Hindlimb muscle (tissue), 1 donor: ENCODE measurements at places on chromosomes 12 and 14. TPM values are rescaled to one million over a fixed set of nuclear protein-coding genes. Genes with fewer than 3 reads are reported as not detected.

Gene ACOT6
- polyA plus RNA-seq, result 0.19 TPM

- DNase-seq, result no peak
Measured at GRCh38 chr12:42660968-42661937, 71.7 kb upstream of the PRICKLE1 start.

- DNase-seq, result no peak
Measured at GRCh38 chr14:59274991-59275391, 86.5 kb downstream of the DAAM1 start.

Gene AQP6
- polyA plus RNA-seq, result 0.09 TPM

Gene TOMM20L
- polyA plus RNA-seq, result 1.8 TPM
